Forelimb muscle (tissue), 1 donor: ENCODE measurements at places on chromosomes 16 and 17.

DNA sequence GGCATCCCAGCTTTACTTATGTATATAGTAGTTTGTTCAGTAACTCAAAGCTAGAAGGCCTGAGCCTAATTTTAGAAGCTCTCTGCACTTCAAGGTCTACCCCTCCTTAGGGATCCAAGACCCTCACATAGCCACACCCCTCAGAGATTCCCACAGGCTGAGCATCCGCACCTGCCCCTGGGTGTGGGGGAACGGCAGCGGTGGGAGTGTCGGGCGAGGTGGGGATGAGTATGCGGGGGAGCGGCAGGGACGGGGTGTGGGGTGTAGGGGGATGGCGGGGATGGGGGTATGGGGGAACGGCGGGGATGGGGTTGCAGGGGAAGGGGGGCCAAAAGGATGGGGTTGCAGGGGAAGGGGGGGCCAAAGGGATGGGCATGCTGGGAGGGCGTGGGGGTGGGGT, 24.9 kb upstream of the BEAN1 start:
- no peak for DNase-seq

DNA sequence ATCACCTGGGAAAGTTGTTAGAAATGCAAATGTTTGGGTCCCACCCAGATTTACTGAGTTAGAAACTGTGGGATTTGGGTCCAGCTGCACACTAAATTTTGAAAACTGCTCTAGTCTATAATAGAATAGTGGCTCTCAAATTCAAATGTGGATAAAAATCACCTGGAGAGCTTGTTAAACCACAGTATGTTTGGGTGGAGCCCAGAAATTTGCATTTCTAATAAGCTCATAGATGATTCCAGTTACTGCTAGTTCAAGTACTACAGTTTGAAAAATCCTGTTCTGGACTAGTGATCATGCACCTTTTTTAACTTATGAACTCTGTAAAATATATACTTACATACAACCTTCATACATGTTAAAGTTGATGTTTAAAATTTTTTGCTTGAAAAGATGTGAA, 27.8 kb downstream of the RABEP1 start:
- no peak for DNase-seq

GRCh38 chr16:1194665-1195392, 30.2 kb downstream of the TPSG1 start:
- DNase-seq, result no peak

- DNase-seq, result no peak
Observed at GRCh38 chr17:72542317-72542716, 421.5 kb downstream of the SOX9 start.

- DNase-seq, result no peak
Observed at GRCh38 chr16:3881499-3881990, 1.0 kb upstream of the CREBBP start.

DNA sequence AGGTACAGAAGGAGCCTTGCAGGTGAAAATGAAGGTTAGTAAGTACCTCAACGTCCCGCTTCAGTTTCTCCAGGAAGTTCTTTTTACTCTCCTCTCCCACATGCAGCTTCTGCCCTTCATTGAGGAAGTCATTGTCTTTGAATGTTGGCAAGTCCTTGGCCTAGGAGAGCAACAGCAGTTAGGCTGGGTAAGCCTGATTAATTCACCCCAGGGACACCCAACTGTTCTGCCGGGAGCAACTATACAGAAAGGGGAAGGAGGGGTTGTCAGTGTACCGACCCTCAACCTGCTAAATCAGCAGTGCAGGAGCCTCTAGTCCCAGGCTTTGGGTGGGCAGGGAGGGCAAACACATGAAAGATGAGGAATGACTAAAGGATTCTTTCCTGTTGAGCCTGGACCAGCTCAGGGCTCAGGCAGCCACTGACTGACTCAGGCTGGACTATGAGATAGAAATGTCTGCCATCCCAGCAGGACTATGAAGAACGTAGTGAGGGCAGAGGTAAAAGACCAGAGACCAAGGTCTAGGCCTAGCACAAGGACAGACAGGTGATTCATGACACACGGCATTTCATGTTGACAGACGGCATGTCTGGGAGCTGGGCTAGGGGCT, 21.6 kb downstream of the PIP4K2B start:
- DNase-seq, result no peak

DNA sequence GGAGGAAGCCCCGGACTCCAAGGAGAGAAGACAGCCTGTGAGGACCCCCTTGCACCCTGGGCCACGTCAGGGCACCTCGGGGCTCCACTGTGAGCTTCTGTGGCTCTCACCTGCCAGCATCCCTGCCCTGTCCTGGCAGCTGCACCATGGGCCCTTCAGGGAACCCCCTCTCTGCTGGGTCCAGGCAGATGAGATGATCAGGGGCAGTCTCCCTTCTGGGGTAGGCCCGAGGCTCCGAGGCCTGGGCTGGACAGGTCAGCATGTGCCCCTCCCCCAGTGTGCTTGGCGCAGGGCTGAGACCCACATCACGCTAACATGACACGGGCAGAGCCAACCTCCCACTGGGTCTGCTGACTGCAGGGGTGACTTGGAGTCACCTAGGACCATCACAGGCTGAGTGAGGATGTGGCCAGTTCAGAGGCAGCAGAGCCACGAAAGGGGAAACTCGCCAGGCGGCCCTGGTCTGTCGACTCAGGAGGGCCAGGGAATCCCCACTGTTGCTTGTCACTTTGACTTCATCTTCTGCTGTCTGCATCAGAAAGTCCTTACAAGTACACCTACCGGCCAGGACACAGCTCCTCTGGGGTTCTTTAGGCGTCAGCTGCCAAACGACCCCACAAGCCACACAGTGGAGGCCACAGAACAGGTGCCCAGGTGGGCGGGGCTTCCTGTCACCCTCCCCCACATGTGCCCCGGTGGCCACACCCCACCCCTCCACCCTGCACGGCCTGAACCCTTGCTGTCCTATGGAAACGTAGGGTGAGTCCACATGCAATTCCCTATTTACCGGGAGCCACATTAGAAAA, 2.2 kb downstream of the GALNS start:
- no peak for DNase-seq
